ENCODE measurements at places on chromosomes 5 and 9. TPM values are rescaled to one million over a fixed set of nuclear protein-coding genes. Genes with fewer than 3 reads are reported as not detected.

Gene SLC34A1
- 0.63 TPM for total RNA-seq

Gene RFK
- 27.9 TPM for total RNA-seq

Gene PCDHB14
- total RNA-seq, result not detected

Gene F2RL1
- not detected for total RNA-seq

Gene C5orf52
- total RNA-seq, result not detected

Gene HK3
- not detected for total RNA-seq

Gene HAVCR2
- total RNA-seq, result 3.7 TPM

Gene WDR38
- total RNA-seq, result not detected

Gene GOLM1
- total RNA-seq, result not detected

Gene CARD6
- 0.33 TPM for total RNA-seq

Gene CCDC183
- total RNA-seq, result 0.88 TPM

Gene LNPEP
- total RNA-seq, result 116 TPM

Gene RASGEF1C
- total RNA-seq, result not detected

Gene CHSY3
- total RNA-seq, result not detected

Gene SPATA31C1
- total RNA-seq, result not detected

Gene LRRTM2
- total RNA-seq, result not detected

Gene SLC12A2
- total RNA-seq, result 36.5 TPM

Gene SLC36A3
- total RNA-seq, result not detected

Gene DOCK2
- total RNA-seq, result 196 TPM

Gene INSL4
- not detected for total RNA-seq

Gene UGT3A1
- total RNA-seq, result not detected

Gene C5orf34
- total RNA-seq, result 28.7 TPM

Gene FOXI1
- total RNA-seq, result not detected

All from OCI-LY7 (cell line).